ENCODE measurements at places on chromosomes 3 and 15.

DNA sequence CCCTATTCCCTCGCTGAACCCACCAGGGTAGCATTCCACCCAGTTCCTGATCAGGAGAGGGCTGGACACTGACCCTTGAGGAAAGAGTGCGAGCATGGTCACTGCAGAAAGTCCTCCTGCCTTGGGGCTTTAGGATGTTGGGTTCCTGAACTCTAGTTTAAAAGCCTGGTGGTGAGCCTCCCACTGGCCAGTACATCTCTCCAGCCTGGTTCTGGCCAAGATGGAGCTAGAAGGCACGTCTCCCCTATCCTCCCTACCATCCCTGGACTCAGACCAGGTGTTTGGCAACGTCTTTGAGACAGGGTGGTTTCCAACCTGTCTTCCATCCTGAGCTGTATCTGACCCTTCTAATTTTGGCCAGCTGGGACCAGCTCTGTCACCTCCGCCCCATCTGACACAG, 31.4 kb downstream of the NBEAL2 start:
- no peak for DNase-seq

DNA sequence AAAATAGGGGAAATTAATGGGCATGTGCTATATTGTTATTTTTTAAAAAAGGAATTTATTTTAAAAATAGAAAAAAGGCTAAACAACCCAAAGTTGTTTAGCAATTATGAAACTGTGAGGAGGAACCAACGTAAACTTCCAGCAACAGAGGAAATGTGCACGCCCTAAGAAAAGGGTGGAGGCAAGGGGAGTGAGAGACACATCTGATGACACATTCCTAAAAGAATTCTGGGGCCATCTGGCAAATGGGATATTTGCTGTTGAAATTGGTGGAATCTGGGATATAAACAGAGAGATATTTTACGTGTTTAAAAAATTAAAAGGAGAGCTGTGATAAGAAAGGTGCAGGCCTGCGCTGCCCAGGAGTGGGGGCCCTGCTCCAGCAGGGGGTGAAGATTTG, 50.8 kb upstream of the MUC13 start:
- peak; percentile 81 for DNase-seq

GRCh38 chr3:28935146-28935545, 345.7 kb upstream of the RBMS3 start:
- no peak for DNase-seq

- peak; percentile 63 for DNase-seq
These were observed 154.4 kb downstream of the TUSC7 start for GRCh38 chr3:116863822-116864589.

DNA sequence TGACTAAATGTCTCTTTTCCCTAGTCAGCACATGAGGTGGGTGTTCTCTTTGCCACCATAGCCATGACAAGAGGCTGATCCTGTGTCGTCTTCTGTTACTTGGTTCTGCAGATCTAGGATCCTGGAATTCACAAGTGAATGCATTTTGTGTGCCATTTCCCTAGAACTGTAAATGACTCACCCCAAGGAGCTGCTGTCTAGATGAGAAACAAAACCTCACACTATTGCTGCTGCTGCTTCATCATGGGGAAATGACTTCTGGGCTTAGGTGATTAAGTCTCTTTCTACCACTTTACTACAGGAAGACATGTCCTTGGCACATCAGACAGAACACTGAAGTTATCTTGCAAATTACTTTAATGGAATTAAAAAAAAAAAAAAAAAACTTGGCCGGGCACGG, 54.9 kb downstream of the SLCO3A1 start:
- peak; percentile 16 for DNase-seq

GRCh38 chr3:182637350-182638110, 155.8 kb upstream of the ATP11B start:
- no peak for DNase-seq

GRCh38 chr3:112815981-112816380, 30.7 kb downstream of the CD200R1L start:
- DNase-seq = peak; percentile 53

DNA sequence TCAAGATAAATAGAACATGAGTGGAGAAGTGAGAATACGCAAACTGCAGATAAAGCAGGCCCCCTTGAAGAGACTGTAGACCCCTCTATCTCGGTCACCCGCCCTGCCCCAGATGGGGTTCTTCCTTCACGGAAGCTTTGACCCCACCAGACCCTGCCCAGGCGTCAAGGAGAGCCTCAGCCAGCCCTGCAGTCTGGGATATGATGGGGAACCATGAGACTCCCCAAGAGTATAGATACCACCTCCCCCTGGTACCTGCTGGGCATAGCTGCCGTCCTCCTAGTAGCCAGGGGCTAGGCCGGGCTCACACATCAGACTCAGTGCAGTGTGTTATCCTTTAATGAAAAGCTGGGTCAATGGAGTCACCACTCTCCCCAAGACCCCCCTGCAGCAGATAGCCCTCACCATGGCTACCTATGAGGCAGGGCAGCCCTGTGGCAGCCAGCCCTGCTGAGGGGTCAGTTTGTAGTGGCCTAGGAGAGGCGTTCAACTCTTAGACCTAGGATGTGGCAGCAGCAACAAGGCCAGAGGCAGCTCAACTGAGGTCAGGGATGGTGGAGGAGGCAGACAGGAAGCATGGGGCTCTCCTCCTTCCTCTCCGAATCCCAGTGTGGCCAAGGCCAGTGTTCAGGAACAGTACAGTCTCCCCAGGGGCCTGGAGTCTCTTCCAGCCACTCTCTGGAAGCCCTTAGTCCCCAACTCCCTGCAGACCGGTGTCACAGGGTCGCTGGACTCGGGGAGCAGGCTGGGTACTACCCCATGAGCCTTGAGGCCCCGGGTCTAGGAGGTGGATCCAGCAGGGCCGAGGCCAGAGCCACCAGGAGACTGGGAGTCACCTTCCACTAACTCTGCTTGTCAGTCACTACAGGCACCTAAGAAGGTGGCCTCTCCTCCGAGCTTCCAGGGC, 26.1 kb downstream of the PLXNB1 start:
- DNase-seq = no peak

DNA sequence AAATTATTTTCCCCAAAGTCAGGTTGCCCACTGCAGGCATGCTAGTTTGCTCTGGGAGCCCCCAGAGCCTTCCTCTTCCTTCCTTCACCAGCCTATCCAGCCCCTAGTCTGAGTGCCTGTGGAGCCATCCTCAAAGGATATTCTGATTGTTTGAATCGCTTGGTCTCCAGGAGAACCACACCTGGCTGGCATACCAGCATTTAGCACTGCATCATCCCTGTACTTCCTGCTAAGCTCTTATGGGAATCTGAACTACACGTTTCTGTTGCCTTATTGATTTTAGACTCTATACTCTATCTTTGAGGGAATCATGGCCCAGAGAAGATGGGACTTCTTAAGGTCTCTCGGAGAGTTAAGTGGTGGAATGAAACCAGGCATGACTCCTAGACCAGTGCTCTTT, 26.3 kb downstream of the ZBTB38 start:
- no peak for DNase-seq
